Ascending aorta (tissue), 2 donors: ENCODE measurements at places on chromosomes 2 and 18.

DNA sequence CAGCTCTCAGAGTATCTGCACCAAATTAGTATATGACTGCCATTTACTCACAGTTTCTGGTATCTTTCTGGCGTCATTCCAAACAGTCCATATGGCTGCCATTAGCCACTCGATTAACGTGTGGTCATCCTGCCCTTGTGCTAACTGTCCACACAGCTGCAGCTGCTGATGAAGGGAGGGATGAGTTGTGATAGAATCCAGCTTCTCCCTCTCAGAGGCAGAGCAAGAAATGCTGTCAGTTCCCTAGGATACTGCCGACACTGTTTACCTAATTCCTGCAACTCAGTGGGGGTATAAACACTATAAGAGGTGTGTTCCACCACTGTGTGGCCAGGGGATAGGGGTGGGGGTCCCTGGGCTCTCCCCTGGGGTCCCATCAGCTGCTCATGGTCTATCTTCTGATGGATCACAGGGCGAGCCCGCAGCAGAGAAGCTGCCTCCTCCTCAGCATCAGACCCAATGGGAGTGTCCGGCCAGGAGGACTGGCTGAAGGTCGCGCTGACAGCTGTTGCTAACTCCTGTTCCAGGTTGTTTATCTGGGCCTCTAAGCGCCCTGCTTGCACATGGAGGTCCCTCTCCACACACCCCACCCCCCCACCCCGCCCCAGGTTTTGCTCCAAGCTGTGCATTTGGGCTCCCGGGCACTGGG, 17.3 kb upstream of the KLHL23 start:
- DNase-seq: no peak

GRCh38 chr18:35515460-35516130, 17.8 kb upstream of the INO80C start:
- DNase-seq: no peak

DNA sequence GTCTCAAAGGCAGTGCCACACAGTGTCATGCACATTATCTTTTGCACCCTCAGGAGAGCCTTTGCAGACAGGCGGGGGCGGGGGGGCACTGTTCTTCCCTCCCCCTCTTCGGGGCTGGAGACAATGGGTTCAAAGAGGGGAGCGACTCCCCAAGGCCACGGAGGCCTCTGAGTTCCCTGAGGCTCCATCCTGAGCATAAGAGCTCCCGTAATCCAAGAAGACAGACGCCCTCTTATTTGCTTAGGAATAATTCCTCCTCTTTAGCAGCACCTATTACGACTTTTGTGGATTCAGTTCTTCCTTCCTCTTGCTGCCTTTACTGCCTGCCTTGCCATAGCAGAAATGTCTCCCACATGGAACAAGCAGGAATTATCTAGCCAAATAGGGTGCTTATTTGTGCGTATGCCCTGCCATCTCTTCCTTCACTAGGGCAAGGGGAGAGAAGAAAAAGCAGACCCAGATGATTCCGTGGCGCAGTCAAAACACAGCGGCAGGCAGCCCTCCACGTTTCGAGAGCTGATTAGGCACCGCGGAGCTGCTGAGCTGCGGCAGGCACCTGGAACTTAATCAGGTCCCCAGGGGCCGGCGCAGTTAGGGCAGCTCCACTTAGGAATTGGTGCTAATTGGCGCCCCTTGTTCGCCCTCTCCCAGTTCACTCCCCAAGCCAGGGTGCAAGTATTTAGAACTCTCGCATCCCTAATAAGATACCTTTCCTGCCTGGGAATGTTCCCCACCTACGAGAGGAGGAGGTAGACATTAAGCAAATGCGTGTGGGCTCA, 233.4 kb upstream of the MYT1L start:
- no peak for DNase-seq

GRCh38 chr2:152715854-152716428, 1.3 kb downstream of the PRPF40A start:
- no peak for DNase-seq

DNA sequence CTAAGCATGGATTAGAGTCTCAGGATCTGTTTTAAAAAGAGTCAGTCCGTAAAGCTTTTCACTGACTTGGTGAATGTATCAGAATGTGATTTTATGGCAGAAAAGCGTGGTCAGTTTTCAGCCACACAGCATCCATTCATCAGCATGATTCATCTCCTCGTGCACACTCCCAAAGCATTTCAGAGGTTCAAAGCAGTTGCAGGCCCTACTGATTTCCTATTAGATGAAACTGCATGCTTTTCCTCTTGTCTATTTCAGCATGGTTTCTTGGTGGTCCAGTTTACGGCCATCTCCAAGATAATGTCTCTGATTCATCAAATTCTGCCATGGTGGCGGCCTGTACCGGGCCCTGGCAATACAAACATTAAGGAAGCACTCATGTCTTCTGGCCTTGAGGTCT, 4.8 kb upstream of the PARD6G start:
- no peak for DNase-seq

- DNase-seq: no peak
Observed at GRCh38 chr2:146992466-146992865, 852.4 kb upstream of the ACVR2A start.

GRCh38 chr2:108923736-108924579, 65.1 kb downstream of the EDAR start:
- no peak for DNase-seq

GRCh38 chr18:78396756-78397155, 582.9 kb upstream of the SALL3 start:
- DNase-seq: no peak

- DNase-seq: peak; percentile 98
Observed at GRCh38 chr2:3492951-3493614, 26.2 kb downstream of the ADI1 start.

- DNase-seq: no peak
Observed at GRCh38 chr2:40935349-40935748, 483.5 kb upstream of the SLC8A1 start.

GRCh38 chr2:41958251-41958650, 89.6 kb upstream of the PKDCC start:
- no peak for DNase-seq

GRCh38 chr2:120865656-120866055, 130.0 kb downstream of the GLI2 start:
- no peak for DNase-seq

- no peak for DNase-seq
Observed at GRCh38 chr2:59236723-59237122, 995.6 kb upstream of the FANCL start.

GRCh38 chr2:207871506-207871905, 101.8 kb upstream of the FZD5 start:
- DNase-seq: no peak

GRCh38 chr2:27431395-27431794, 3.0 kb downstream of the NRBP1 start:
- DNase-seq: no peak

DNA sequence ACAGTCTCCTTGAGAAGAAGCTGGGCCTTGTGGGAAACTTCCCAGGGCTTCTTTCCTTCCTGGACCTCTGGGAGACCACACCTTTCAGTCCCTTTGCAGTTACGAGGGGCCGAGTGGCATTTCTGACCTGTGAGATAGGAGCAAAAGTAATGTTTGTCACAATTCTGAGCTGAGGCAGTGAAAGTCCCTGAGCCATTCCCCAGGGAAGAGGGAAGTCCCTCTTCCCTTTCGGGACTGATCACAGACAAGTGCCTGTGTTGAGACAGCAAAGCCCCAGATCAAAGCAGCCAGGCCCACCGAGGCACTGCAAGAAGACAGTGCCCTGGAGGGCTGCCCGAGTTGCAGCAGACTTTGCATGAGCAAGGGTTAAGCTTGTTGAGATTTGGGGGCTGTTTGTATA, 41.9 kb downstream of the RHOB start:
- DNase-seq: no peak

- DNase-seq: no peak
Observed at GRCh38 chr18:55396979-55397378, 191.0 kb downstream of the TCF4 start.

DNA sequence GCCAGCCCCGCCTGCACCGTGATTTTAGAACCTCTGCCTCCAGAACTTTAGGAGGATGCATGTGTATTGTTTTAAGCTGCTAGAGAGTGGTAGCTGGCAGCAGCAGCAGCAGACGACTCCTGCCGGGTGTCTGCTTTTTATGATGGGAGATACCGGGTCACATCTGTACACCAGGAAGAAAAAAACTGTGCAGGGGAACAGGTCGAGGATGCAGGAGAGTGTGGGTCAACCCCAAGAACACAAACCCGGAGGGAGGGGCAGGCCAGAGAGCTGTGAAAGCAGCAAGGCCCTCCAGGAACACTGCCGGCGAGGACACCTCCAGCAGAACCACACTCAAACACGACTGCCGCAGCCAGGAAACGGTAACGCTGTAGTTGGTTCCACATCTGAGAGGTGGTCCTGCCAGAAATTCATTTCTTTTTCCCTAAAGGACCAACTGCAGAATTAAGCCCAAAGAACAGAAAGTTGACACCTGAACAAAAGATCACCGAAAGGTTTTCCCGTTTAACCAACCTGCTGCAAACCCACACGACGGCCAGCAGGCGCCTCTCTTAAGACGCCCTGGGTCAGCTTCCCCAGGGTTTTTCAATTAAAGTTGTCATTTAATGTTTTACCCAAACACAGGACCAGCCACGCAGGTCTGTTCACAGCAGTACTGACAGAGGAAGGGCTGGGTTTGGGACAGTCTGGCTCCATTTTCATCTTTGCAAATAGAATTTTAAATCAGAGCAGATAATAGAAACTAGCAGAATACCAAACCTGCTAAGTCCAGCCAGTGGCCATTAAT, 60.5 kb downstream of the NDUFA10 start:
- DNase-seq: no peak

- no peak for DNase-seq
Observed at GRCh38 chr2:101889460-101890098, 102.2 kb upstream of the IL1R2 start.

GRCh38 chr2:226247289-226248275, 552.0 kb downstream of the IRS1 start:
- DNase-seq: no peak

GRCh38 chr2:46164529-46165301, 132.5 kb upstream of the EPAS1 start:
- DNase-seq: no peak

GRCh38 chr18:48811401-48811800, 139.4 kb downstream of the SMAD7 start:
- peak; percentile 5 for DNase-seq

DNA sequence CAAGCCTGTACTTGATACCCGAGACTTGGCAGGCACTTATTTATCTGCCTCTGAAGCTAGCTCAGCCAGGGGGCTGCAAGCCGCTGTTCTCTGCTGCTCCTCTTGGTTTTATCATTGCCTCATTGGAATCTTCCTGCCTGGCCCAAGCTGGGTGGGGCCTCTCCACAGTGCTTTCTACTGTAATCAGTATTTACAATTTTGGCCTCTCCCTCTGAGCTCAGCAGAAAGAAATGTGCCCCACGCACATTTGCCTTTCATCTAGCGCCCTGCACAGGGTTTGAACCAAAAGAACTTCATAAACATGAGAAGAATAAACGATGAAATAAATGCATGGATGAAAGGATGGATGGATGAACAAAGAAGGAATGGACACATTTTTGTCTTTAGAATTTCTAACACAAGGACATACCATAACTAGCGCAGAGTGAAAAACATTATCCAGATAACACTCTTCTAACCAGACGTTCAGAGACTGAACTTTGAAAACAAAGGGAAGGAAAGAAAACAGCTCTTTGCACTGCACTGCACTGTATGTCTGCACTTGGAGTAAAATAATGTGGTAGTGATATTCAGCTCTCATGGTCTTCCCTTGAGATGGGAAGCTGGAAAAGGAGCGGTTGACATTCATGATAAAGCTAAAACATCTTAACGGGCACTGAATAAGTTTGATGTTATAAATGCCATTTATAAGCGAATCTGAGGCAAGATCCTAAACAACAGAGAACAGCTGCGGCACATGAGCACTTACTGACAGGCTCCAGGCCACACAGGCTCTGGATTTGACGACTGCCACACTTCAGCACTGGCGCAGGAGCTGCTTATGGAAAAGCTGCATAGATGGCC, 86.8 kb upstream of the SP3 start:
- DNase-seq: no peak

DNA sequence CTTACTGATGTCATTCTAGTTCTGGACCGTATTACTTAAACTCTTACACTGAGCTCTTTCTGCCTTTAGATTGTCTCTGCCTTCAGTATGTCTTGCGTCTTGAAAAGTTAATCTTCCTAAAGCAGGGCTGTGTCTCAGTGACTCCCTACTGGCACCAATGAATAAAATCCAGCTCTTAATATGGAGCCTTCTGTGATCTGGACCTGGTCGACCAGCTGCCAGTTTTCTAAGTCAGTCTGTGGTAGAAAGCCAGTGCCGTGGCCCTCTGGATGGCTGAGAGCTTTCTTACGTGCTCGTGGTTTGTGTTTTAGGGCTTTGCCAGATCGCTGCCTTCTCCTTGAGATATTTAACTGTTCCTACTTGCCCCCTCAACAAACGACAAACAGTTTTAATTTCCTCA, 26.8 kb downstream of the ZNF407 start:
- DNase-seq: no peak

DNA sequence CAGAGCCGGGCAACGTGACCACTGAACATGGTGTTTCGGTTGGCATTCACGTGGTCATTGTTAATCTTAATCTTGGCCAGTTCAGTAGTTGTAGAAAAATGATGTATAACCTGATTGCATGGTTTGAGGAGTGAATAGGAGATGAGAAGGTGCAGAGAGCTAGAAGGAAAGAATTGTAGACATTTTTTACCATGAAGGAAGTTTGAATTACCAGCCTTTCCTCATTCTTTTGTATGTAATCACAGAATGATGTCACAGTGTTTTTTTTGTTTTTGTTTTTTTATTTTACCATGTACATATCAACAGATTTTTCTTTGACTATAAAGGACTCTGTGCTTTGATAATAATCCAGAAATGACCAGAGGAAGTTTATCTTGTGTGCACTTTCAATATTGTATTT, 126.3 kb downstream of the LTBP1 start:
- DNase-seq: no peak

DNA sequence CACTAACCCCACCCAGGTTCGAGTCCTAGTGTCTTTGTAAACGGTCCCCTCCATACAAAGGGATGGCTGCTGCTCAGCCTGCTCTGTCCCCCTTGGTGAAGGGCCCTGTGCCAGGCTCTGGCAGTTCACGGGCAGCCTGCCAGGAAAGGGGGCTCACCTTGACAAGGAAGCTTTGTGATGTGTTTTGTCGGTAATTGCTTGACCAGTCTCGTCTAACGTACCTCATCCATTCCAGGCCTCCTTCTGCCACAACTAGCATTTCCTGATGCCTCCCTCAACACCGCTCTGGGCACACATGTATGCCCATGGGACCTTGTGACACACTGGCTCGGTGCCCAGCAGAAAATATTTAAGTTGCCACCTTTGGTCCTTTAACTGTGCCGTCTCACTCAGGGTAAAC, 171.9 kb downstream of the KLHL29 start:
- no peak for DNase-seq

GRCh38 chr2:165790466-165790865, 3.6 kb downstream of the GALNT3 start:
- DNase-seq: no peak

DNA sequence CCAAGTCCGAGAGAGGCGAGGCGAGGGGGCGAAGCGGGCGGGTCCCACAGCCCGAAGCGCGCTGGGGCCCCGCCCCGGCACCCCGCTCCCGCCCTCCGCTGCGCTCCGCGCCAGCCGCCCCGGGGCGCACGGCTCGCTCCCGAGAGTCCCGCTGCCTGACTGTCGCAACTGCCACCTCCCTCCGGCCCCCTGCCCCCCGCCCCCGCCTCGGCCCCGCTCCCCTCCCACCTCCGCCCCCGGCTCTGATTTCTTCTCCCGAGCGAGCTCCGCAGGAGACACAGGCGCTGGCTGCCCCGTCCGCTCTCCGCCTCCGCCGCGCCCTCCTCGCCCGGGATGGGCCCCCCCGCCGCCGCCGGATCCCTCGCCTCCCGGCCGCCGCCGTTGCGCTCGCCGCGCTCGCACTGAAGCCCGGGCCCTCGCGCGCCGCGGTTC, at the start of gene WNT6:
TSS of gene WNT6 (plus strand) at position 250 of the 432 bp plus-strand sequence. CDS start 233 bp downstream, outside the sequence.
- DNase-seq: no peak
